Fibroblast of lung (primary cell): ENCODE measurements at places on chromosomes 12 and 14. TPM values are rescaled to one million over a fixed set of nuclear protein-coding genes. Genes with fewer than 3 reads are reported as not detected.

GRCh38 chr12:111285200-111285599 lies 83.7 kb downstream of the PHETA1 start:
- no peaks in the 10 kb centered on the region for H3K36me3 ChIP-seq
- no peaks in the 10 kb centered on the region for H3K27me3 ChIP-seq
- no peak for DNase-seq
- no peak overlapping the region for H3K27ac ChIP-seq
- H3K4me1 ChIP-seq: no peaks in the 10 kb centered on the region

DNA sequence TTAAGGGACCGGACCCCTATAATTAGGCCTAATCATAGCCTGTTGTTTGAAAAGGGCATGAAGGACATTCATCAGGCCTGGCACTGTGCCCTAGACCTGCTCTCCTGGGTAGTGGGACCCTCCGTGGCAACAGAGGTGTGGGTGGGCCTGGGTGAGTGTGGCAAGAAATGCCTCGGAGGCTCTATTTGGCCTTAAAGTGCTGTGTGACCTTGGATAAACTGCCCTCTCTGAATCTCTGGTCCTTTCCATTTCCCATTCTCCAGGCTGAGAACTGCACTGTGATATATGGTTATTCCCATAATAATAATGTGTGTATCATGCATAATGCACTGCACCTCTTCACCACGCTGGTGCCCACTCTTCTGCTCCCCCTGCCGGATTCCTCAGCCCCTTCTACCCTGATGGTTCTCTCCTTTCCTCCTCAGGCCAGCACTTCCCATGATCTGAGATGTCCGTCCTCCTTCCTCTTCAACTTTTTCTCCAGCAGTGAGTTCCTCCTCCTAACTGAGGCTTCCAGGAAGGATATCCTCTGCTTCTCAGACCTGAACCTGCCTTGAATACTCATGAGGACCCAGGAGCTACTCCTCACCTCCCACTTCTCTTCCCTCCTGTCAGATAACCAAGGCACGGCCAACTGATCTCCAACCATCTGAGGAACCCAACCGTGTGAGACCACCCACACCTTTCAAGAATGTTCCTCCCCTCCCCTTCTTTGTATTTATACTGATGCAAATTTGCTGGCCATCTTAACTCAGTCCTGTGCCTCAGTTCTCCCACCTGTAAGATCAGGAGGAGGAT lies 111.0 kb upstream of the PZP start:
- H3K36me3 ChIP-seq: no peaks in the 10 kb centered on the region
- no peak for DNase-seq
- H3K4me1 ChIP-seq: no peaks in the 10 kb centered on the region
- no peaks in the 10 kb centered on the region for H3K27me3 ChIP-seq
- no peak overlapping the region for H3K4me3 ChIP-seq
- no peak overlapping the region for H3K27ac ChIP-seq

DNA sequence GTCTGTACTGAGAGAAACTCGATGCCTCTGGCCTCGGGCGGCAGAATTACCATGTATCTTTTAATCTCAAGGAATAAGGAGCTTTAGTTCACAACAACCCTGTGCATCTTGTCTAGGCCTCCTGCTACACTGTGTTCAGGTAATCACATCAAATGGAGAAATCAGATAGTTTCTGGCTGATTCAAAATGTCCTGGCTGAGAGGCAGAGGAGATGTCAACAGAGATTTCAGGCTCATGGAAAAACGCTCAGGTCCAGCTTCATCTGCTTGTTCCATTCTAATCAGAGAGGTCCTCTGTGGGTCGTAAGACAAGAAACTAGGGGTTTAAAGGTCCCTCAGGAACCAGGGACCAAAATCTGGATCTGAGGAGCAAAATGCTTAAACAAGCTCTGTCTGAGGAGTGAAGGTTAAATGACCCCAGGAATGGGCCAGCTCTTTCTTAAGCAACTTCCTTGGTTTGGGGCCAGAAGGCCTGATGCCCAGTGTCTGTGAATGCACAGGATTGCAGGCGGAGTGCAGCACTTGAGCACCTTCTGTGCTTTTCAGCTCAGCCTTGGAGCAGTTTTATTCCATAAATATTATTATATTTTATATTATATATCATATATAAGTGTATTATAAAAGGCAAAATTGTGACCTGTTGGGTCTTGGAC lies 170.2 kb upstream of the PRICKLE1 start:
- no peak overlapping the region for H3K27ac ChIP-seq
- H3K36me3 ChIP-seq: no peaks in the 10 kb centered on the region
- peak; percentile 76 for DNase-seq

DNA sequence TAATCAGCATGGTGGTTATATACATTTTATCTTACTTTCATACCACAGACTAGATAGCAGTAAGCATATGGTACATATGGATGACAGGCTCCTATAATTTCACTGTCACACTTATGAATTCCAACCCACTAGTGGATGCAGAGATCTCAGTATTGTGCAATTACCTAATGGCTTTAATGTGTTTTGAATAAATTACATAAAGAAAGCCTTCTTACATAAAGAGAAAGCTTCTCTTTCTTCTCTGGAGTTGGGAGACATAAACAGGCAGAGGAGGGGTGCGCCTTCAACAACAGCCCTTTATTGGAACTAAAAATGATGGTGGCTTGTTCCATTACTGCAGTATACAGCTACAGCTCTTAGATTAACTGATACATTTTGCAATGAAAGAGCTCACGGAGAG lies 52.6 kb downstream of the SAV1 start:
- peaks cover 2% of the 10 kb centered on the region for H3K4me1 ChIP-seq
- no peak for DNase-seq
- H3K27ac ChIP-seq: no peak overlapping the region
- no peaks in the 10 kb centered on the region for H3K36me3 ChIP-seq
- H3K4me3 ChIP-seq: no peak overlapping the region

ERBB3 gene
- 0.66 and 1.3 TPM in 2 replicates for total RNA-seq

RNF212B gene
- total RNA-seq: not detected in 2 replicates

IFNG gene
- not detected in 2 replicates for total RNA-seq

OR4K15 gene
- total RNA-seq: not detected in 2 replicates
